ENCODE measurements at places on chromosomes 7 and 10.
A peak's percentile ranks its signal among the peaks of the same experiment; 100 is the strongest.

DNA sequence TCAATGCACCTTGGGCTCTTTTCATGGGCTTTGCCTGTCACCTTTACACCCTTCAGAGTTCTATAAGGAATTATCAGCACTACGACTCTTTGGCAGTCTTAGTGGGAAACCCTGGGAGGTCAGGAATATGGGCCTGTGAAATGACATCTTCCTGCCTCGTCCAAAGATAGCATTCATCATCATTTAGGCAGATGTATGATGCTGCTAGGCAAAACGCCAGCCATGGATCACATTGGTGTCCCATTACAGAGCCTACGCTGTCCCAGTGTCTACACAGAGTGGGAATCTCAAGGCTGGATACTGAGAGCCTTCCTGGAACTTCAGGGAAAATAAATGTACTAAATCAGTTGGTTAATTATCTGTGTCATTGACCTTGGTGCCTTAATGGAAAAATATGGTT lies 259.4 kb upstream of the CELF2 start:
- DNase-seq, result no peak

DNA sequence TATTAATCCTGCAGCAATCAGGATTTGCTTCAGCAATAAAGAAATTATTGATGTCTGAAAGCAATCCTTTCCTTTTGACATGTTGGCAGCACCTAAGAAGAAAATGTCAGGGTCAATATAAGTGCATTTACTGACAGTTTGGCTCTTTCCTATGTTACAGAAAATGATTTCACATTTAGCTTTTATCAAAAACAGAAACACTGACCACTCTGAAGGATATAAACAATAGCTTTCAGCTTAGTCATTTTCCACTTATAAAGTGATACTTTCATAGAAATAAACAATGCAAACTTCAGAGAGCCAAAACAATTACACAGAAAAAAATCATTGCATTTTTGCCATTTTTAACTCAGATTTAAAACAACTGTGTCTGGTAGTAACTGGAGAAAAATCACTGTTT lies 325.6 kb upstream of the KAT6B start:
- peak; percentile 28 for DNase-seq

DNA sequence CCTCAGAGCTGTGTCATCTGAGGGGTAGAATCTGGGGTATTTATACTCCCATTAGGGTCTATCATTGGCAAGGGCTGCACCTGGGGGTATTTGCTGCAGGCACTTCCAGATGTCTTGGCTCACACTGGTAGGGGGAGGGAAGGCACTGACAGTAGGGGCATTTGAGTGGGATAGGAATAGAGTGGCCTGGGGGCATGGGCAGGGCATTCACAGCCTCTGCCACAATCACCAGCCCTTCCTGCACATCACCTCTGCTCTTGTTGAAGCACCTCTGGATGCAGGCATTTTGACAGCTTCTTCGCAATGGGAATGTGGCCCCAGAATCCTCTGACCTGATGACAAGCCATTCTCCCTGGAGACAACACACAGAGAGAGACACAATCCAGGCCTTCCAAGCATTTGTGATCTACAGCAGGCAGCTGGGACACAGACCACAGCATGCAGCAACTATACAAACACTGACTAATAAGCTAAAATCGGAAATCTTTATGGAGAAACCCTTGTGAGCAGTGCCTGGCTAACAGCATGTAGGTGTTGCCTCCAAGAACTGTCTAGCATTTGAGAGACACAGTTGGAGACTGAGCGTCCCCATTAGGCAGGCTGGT lies 178.5 kb downstream of the KCNMA1 start:
- DNase-seq, result peak; percentile 61

DNA sequence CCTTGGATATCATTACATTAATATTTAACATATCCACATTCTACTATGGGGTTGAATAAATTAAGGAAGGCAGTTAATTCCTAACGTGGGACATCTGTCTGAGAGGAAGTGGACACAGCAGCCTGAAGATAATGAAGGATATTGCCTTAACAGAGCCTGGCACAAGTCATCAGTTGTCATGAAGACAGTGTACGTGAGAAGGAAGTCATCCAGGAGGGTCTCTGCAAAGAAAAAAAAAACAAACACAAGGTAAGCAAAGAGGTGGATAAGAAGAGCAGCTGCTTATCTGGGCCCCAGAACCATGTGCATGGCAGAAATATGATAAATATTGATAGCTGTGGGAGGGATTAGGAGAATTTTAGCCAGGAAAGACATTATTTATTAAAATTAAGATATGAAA lies 190.0 kb downstream of the RAPGEF5 start:
- DNase-seq, result no peak

DNA sequence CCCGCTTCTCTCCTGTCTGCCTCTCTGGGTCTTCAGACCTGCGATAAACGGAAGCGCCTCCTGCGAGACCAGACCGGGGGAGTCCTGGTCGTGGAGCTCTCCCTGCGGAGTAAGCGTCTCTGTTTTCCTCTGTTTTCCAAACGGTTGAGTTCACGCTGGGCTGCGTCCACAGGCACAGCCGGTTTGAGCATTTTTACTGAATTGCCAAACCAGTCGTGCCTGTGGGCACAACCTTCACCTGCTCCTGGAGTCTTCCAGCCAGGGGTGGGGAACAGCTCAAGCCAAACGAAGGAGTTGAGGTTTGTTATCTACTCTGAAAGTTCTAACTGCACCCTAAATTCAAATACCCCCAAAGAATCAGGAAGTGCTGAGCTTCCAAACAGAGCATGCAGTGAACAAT lies 16.3 kb downstream of the TECTB start:
- DNase-seq, result no peak

DNA sequence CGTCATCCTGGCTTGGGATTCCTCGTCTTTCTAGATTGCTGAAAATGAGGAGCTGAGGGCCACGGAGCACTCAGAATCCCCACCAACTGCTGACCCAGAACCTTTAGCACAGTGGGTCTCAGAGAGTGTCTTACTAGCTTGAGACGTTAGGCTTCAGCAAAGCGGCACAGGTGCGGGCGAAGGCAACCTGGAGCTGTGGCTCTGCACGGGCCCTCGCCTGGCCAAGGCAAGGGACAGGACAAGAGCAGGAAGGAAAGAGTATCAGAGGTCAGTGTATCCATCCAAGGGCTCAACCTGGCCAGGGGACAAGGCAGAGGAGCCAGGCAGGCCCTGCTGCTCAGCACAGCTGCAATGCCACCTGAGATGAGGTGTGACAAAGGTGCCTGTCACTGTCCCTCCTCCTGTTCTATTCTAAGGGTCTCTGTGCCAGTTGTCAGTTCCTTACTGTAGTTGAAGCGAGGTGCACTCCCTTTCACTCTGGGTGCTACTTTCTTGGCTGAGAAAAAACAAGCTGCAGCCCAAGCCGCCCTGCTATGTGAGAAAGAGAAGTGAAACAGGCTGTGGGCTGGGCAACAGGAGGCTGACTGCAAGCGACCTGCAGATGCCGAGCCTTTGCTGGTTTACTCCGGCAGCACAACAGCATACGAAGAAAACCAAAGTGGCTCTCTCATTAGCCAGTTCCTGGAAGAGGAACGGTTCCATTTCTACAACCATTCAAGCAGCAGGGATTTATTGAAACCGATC lies 33.3 kb upstream of the KDM7A start:
- DNase-seq, result no peak

- DNase-seq, result no peak
These were observed 29.0 kb downstream of the STOX1 start for GRCh38 chr10:68856352-68856751.

DNA sequence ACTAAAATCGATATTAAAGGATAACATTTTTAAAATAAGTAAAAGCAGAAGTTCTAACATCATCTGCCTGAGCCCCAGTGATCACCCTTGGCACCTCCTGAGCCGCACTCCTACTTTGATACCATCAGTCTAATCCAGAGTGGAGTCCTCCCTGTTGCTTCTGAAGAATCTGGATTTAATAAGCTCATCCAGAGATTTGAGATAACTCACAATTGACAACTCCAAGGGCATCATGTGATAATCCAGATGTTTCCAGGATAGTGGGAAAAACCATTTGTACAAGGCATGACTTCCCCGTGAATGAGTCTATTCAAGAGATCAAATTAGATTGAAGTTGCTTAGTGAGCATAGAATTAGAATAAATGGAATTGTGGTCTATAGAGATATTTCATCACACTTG lies 475.8 kb upstream of the C7orf33 start:
- no peak for DNase-seq

- no peak for DNase-seq
These were observed 649.1 kb upstream of the SORCS1 start for GRCh38 chr10:107813451-107814162.

DNA sequence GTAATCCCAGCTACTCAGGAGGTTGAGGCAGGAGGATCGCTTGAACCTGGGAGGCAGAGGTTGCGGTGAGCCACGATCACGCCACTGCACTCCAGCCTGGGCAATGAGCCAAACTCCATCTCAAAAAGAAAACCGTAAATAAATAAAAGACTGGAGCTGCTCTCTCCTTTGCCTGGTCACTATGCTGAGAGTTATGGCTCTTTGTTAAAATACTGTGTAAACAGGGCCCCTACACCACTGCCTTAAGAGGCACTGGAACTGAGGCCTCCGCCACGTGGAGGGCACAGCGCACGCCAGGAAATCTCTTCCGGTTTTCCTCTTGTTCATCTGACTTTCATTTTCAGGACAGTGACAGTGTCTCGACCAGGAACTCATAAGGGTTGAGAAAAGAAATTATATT lies 123.3 kb downstream of the PAXIP1 start:
- DNase-seq, result no peak

DNA sequence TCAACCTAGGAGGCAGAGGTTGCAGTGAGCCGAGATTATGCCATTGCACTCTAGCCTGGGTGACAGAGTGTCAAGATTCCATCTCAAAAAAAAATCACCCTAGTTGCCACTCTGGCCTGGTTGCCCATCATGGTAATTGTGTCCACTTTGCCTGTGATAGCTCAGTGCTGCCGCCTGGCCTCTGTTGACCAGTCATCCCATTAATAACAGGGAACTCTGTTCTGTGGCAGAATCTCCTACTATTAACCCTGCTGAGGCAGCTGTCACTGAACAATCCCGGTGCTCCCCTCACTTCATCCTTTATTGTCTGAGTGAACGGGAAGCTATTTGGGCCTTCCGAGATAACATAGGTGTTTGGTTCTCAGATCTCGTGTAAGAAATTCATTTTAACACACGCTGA lies 14.6 kb downstream of the ZNF3 start:
- no peak for DNase-seq

DNA sequence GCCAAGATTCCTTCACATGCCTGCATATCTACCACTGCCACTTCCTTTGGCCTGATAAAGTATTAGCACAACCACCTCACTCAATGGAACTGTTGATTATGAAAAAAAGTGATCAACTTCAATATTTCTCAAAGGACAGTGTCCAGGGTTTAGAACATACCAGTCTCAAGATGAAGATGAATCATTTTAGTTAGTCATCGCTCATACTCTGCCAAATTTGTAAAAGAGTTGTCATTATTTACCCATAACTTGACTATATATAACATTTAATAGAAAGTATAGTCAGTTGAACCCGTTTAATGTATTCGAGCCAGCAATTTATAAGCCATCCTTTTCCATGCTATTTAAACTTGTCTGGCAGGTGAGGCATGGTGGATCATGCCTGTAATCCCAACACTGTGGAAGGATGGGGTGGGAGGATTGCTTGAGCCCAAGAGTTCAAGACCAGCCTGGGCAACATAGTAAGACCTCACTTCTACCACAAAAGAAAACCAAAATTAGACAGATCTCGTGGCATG lies 33.2 kb downstream of the SPAM1 start:
- DNase-seq, result no peak

GRCh38 chr10:30509508-30509907 lies 75.5 kb downstream of the MAP3K8 start:
- no peak for DNase-seq

GRCh38 chr10:101218351-101219138 lies 10.7 kb downstream of the LBX1 start:
- DNase-seq, result no peak

All from AG08395 (cell line).